ENCODE measurements at places on chromosomes 7 and 10.

- peak; percentile 59 for DNase-seq
Measured at GRCh38 chr10:10798864-10799192, 218.8 kb upstream of the CELF2 start.

DNA sequence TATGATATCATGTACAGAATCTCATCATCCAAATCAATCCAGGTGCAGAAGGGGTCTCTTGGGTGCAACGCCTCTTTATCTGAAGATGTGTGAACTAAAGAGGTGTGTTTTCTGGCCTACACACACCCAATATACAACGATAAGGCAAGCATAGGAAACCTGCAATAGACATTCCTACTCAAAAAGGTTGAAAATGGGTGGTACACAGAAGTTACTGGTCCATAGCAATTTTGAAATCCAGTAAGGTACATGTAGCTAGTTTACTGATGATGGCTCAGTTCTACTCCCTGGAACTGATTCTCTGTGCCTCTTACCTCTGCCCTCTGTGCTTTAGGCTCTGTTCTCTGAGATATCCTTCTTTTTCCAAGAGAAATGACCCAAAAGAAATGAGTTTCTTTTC is 22.2 kb upstream of the CCDC3 start:
- no peak for DNase-seq

GRCh38 chr7:41698114-41698513 is 4.8 kb downstream of the INHBA start:
- no peak for DNase-seq

- DNase-seq: peak; percentile 61
Measured at GRCh38 chr7:121504482-121504881, 108.4 kb upstream of the FAM3C start.

DNA sequence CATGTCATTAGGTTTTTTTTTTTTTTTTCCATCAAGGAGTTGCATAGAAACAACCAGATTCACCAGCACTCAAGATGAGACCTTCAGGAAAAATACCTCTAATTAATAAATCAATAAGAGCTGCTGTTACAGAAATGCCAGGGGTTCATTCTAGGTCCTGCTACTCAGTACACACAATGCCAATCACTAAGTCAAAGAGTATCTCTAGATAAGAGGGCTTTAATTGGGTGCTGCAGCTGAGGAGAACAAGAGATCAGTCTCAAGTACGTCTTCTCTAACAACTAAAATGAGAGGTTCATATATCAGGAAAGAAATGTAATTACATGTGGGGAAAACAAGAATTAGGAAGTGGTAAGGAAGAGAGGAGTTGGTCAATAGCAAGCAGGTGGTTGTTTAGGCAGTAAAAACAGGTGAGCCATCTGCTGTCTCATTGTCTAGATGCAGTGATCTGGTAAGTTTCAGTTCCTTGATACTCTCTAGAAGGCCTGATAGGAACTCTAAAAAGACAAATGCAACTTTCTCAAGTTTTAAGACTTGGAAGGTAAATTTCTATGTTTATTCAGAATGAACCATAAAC is 272.9 kb upstream of the ZWINT start:
- no peak for DNase-seq

DNA sequence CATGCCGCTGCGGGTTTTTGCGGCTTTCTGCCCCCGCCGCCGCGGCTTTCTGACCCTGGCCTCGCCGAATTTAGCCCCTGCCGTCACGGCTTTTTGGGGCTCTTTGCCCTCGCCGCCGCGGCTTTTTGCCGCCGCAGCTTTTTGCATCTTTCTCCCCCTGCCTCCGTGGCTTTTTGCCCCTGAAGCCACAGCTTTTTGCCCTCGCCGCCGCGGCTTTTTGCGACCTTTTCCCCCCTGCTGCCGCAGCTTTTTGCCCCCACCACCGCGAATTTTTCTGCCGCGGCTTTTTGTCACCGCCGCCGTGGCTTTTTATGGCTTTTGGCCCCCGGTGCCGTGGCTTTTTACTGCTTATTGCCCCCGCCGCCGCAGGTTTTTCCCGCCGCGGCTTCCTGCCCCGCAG is 636.5 kb downstream of the ZNF716 start:
- no peak for DNase-seq

GRCh38 chr10:91887272-91888076 is 21.8 kb downstream of the FGFBP3 start:
- peak; percentile 98 for DNase-seq
